Lower lobe of right lung (tissue), 2 donors: ENCODE measurements at places on chromosomes 12 and 14. TPM values are rescaled to one million over a fixed set of nuclear protein-coding genes. Genes with fewer than 3 reads are reported as not detected.

IL26 gene
- not detected for total RNA-seq

SPPL3 gene
- total RNA-seq = 44.0 TPM

INSM2 gene
- not detected for total RNA-seq

- no peaks in the 10 kb centered on the region for H3K36me3 ChIP-seq
- H3K27me3 ChIP-seq = no peaks in the 10 kb centered on the region
- no peak overlapping the region for H3K27ac ChIP-seq
- no peak for DNase-seq
- H3K4me3 ChIP-seq = no peak overlapping the region
Observed at GRCh38 chr14:25658988-25659387, 609.0 kb upstream of the STXBP6 start.

DNA sequence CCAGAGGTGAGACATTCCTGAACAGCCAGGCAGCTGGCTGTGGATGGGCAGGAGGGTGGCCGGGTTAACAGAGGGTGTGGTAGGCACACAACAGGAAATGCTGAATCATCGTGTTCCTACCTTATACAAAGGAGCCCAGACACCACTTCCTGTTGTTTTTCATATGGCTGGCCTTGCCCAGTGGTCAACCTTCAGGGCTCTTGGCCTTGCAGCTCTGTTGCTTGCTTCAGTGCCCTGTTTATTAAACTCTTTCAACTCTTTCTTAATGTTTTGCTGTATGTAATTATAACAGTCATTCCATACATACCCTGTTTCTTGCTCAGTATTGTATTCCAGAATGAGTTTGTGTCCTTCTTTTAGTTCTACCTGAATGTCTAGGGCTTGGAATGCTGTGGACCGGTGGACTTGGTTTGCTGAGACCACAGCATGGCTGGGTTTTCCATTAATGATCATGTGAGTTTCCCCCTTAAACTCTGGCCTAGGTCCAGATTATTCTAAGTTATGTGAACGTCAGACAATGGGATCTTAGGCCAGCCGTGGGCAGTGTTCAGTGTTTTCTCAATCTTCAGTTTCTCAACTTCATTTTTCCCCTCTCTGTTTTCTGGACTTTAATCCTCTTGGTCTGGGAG lies 11.9 kb downstream of the CFAP54 start:
- H3K27me3 ChIP-seq = no peaks in the 10 kb centered on the region
- H3K4me1 ChIP-seq = peaks cover 19% of the 10 kb centered on the region
- no peaks in the 10 kb centered on the region for H3K36me3 ChIP-seq
- no peak overlapping the region for H3K4me3 ChIP-seq
- H3K27ac ChIP-seq = peak overlapping the region; percentile 79

DNA sequence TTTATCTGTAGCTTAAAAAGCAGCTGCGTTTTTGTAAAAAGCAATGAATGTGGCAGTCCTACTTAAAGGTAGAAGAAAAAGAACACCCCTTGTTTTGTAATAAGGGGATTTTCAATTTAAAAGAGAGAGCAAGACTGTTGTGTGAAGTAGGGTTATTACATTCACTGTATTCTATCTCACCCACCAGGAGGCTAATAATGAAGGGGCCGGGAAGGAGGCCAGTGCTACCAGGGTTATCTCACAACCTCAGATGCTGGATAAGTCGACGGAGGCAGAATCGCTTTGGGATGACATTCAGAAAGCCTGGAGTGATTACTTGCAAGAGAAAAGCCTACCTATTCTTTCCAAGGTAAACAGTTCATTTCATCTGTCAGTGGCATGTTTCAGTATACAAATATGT lies 97.7 kb downstream of the RMST start:
- H3K4me1 ChIP-seq = peaks cover 6% of the 10 kb centered on the region
- no peaks in the 10 kb centered on the region for H3K27me3 ChIP-seq
- no peak for DNase-seq
- no peak overlapping the region for H3K27ac ChIP-seq

DNA sequence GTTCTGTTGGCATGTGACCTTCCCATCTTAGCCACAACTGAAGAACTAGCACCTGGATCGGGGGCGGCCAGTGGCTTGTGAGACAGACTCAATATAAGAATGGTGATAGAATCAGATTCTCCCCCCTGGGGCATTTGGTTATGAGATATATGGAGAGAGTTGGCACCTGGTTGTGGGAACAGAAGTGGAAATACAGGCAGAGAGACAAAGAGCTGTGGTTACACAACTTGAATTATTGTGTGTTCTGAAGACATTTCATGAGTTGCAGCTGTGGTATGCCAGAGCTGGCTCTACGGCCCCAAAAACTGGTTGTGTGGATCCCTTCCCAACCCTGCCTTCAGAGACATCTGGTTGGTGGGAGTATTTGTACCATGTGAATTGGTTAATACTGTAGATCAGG lies 2.9 kb upstream of the MSRB3 start:
- H3K4me3 ChIP-seq = no peak overlapping the region
- no peak for DNase-seq
- H3K4me1 ChIP-seq = peaks cover 14% of the 10 kb centered on the region
- H3K27me3 ChIP-seq = no peaks in the 10 kb centered on the region
- H3K36me3 ChIP-seq = no peaks in the 10 kb centered on the region

DNA sequence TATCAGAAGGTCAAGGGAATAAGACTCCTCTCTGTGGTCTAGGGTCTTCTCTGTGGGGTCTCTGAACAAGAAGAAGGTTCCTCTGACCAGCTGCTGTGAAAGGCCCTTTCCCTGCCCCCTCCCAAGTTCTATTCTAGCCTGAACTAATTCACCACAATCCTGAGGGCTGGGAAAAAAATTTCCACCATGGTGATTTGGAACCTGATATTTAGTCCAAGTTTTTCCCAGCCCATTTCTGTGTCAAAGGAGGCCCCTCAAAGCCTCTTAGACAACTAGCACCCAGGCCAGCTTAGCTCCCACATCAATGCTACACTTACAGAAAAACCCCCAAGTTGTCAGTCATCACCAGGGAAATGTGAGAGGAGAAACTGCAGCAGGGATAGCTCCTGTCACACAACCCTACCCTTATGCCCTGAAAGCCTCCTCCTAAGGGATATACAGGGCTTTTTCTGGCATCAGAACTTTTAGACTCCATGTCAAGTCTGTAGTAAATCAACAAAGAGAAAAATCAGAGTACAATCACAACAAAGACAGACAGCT lies 4.5 kb downstream of the FMNL3 start:
- no peak for DNase-seq
- no peak overlapping the region for H3K4me3 ChIP-seq
- peak overlapping the region; percentile 33 for H3K27ac ChIP-seq
- H3K36me3 ChIP-seq = no peaks in the 10 kb centered on the region

DNA sequence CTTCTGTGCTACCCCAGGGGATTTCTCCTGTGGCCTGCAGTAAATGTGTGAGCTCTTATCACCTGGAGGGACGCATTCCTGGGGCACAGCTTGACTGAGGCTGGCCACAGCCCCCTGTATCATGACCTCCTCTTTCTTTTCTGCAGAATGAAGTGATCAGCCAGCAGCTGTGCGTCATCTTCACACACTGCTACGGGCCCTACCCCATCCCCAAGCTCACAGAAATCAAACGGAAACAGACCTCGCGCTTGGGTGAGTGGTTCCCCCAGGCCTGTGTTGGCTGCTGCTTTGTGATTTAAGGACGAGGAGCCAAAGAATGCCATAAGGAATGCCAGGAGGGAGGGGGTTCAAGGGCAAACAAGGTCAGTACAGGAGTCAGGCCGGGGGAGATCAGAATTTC lies 50.5 kb upstream of the PWP1 start:
- no peak overlapping the region for H3K4me3 ChIP-seq
- DNase-seq = no peak
- H3K27ac ChIP-seq = no peak overlapping the region
- no peaks in the 10 kb centered on the region for H3K4me1 ChIP-seq
- no peaks in the 10 kb centered on the region for H3K36me3 ChIP-seq

GRCh38 chr12:9740106-9740750 lies 7.3 kb upstream of the CLECL1 start:
- no peak for DNase-seq
- H3K27me3 ChIP-seq = no peaks in the 10 kb centered on the region
- H3K4me1 ChIP-seq = peaks cover 22% of the 10 kb centered on the region
- H3K4me3 ChIP-seq = peak overlapping the region; percentile 30
- no peak overlapping the region for H3K27ac ChIP-seq
- H3K36me3 ChIP-seq = no peaks in the 10 kb centered on the region

DNA sequence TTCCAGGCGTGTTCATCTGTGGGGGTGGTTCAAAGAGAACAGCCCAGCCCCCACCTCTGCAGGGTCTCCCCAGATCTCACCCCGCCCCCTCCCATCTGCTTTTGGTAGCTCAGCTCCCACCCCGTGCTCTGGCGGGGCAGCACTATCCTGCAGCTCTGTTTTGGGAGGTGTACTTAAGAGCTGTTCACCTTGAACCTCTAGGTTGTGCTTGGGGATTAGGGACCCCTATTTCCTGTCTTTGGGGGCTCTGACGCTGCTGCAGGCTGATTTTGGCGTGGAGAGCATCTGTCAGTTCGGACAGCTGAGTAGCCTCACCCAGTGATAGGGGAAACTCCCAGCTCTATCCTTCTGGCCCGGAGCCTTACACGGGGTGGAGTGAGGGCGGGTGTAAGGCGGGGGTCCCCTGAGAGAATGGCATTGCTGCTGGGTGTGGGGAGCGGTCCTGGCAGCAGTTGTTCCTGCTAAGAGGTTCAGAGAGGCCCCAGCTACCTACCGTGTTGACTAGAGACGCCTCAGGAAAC lies 765 bp downstream of the TMEM120B start:
- H3K36me3 ChIP-seq = no peaks in the 10 kb centered on the region
- H3K4me1 ChIP-seq = peaks cover 23% of the 10 kb centered on the region
- no peaks in the 10 kb centered on the region for H3K27me3 ChIP-seq
- H3K4me3 ChIP-seq = peak overlapping the region; percentile 97
- peak overlapping the region; percentile 92 for H3K27ac ChIP-seq
- no peak for DNase-seq

DNA sequence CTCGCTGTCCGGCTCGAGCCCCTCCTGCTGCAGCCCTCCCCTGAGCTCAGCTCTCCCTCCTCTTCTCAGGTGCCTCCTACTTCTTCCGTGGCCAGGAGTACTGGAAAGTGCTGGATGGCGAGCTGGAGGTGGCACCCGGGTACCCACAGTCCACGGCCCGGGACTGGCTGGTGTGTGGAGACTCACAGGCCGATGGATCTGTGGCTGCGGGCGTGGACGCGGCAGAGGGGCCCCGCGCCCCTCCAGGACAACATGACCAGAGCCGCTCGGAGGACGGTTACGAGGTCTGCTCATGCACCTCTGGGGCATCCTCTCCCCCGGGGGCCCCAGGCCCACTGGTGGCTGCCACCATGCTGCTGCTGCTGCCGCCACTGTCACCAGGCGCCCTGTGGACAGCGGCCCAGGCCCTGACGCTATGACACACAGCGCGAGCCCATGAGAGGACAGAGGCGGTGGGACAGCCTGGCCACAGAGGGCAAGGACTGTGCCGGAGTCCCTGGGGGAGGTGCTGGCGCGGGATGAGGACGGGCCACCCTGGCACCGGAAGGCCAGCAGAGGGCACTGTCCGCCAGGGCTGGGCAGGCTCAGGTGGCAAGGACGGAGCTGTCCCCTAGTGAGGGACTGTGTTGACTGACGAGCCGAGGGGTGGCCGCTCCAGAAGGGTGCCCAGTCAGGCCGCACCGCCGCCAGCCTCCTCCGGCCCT lies 22.8 kb downstream of the MMP17 start:
- H3K4me3 ChIP-seq = no peak overlapping the region
- H3K4me1 ChIP-seq = no peaks in the 10 kb centered on the region
- no peaks in the 10 kb centered on the region for H3K36me3 ChIP-seq
- DNase-seq = no peak
- no peak overlapping the region for H3K27ac ChIP-seq
